ENCODE measurements at places on chromosomes 3 and 15. TPM values are rescaled to one million over a fixed set of nuclear protein-coding genes. Genes with fewer than 3 reads are reported as not detected.

DNA sequence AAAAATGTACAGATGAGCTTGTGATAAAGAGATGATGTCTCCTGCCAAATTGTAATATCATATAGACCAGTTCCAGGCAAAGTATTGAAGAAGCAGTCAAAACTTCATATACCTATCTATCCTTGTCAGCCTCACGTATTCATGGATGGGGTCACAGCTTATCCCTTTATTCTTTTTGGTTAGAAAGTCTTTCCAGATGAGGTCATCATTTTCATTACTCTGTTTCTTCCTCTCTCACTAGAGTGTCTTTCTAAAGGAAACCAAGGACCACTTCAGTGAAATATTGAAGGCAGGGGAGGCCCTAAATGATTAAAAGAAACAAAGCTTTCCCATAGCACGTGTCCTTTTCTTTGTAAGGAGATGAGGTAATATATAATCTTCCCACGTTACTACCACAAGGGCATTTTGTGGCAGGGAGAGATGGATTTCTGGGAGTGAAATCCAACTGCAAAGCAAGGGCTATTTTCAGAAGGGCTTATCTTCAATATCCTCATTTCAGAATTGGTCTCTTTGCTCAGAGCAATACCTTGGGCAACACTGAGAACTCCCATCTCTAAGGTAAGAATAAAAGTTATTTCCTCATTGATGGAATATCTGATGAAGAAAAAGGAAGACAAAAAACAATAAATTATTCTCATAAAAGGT lies 260.2 kb downstream of the TIGIT start:
- H3K27ac ChIP-seq: no peak overlapping the region
- no peaks in the 10 kb centered on the region for H3K4me1 ChIP-seq
- DNase-seq: no peak
- H3K4me3 ChIP-seq: no peak overlapping the region
- H3K36me3 ChIP-seq: no peaks in the 10 kb centered on the region
- no peaks in the 10 kb centered on the region for H3K27me3 ChIP-seq

DNA sequence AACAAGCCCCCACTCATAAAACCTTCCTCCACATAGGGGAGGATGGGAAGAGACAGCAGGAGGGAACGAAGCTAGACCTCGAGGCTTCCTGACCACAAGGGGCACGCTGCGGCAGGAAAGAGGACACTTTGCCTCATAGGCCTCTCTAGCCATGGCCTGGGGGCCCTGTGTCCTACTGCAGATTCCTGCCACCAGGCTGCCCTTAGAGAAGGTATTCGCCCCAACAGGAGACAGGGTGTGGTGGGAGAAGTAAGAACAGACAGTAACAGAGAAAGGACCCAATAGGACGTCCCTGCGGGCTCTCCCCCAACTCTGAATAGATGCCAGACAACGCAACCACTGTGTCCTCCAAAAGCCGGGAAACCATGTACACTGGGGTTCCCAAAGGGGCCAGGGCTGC lies 36.8 kb downstream of the ADCY5 start:
- DNase-seq: no peak
- H3K36me3 ChIP-seq: no peaks in the 10 kb centered on the region

DNA sequence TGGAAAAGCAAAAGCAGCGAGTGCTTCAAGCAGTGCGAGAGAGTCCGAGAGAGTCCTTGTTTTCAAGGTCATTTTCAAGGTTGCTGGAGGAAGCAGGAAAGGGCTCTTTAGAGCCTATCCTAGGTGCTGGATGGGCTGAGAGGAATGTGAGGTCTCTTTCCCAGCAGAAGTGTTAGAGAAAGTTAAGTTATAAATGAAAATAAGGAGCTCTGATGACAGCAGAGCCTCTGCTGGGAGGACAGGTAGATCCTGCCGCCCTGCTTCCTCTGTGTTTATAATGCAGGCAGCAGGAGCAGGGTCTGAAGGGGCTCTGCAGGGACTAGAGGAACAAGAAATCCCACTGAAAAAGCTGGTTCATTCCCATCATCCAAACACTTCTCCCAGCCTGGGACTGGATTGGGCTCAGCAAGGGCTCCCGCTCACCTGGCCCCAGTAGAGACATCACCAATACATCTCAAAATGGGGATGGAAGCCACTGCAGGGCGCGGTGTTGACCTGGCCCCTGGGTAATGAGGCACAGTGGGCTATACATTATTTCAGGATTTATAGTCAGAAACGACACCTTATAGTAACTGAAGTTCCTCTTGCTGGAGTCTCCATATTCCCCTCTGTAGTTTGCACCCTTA lies 41.5 kb upstream of the RAB6B start:
- H3K36me3 ChIP-seq: no peaks in the 10 kb centered on the region
- peaks cover 3% of the 10 kb centered on the region for H3K4me1 ChIP-seq
- H3K4me3 ChIP-seq: no peak overlapping the region
- no peaks in the 10 kb centered on the region for H3K27me3 ChIP-seq

GRCh38 chr15:69338535-69339213 lies 40.0 kb downstream of the PAQR5 start:
- H3K36me3 ChIP-seq: no peaks in the 10 kb centered on the region
- no peak for DNase-seq
- H3K4me1 ChIP-seq: no peaks in the 10 kb centered on the region
- H3K27me3 ChIP-seq: no peaks in the 10 kb centered on the region
- no peak overlapping the region for H3K4me3 ChIP-seq

DNA sequence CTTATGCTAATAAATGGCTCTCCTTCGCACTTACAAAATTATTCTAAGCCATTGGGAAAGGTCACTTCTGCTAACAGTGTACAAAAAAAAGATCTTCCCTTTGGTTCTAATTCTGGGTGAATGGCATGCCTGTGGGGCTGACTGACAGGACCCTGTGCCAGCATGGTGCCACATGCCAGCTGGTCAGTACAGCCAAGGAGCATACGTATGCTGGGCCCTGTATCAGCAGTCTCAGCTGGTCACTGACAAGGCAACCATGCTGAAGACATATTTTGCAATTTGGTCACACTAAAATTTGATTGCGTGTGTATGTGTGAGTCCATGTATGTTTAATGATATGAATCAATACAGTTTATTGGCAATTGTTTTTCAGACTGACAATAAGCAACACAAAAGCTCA lies 246.1 kb downstream of the TBL1XR1 start:
- DNase-seq: no peak
- H3K36me3 ChIP-seq: no peaks in the 10 kb centered on the region
- peaks cover 6% of the 10 kb centered on the region for H3K4me1 ChIP-seq

- H3K27ac ChIP-seq: peak overlapping the region; percentile 88
- no peaks in the 10 kb centered on the region for H3K27me3 ChIP-seq
- peaks cover 38% of the 10 kb centered on the region for H3K4me1 ChIP-seq
Measured at GRCh38 chr3:150739200-150739863, 23.6 kb downstream of the SIAH2 start.

Gene RETNLB
- polyA plus RNA-seq: not detected

Gene TRPC1
- polyA plus RNA-seq: 4.4 TPM

Gene CNTN6
- polyA plus RNA-seq: 2.6 TPM

Gene SLC28A1
- polyA plus RNA-seq: 1.5 TPM

Gene VIPR1
- polyA plus RNA-seq: 17.3 TPM

Measured in hepatocyte (in vitro differentiated cells).